T-helper 2 cell treated with Interferon-gamma antibody and Interleukin-4, amounts not matched to agents 5 μg/mL and 100 μg/mL, for 36 hours (primary cell): ENCODE measurements at places on chromosomes 6 and 20.

DNA sequence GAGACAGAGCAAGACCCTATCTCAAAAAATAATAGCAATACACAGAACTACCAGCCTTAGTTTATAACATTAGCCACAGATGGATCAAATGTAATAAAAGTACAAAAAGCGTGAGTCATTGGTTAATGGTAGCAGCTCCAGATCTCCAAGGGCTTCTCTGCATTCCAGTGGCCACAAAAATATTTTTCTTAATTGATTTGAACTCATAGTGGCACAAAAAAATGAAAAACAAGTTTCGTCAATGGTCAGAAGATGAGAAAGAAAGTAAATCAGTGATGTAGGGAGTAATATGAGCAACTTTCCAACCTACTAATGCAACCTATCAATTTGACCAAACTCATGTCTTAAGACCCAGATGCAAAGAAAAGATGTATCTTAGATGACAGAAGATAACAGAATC is 79.6 kb downstream of the CEP57L1 start:
- H3K36me3 ChIP-seq = no peaks in the 10 kb centered on the region
- no peaks in the 10 kb centered on the region for H3K4me1 ChIP-seq
- H3K4me3 ChIP-seq = no peak overlapping the region
- no peak for DNase-seq
- H3K27me3 ChIP-seq = peaks cover 33% of the 10 kb centered on the region

- no peak overlapping the region for H3K27ac ChIP-seq
- H3K4me3 ChIP-seq = no peak overlapping the region
- H3K4me1 ChIP-seq = no peaks in the 10 kb centered on the region
- H3K27me3 ChIP-seq = no peaks in the 10 kb centered on the region
Observed at GRCh38 chr6:109799129-109799528, 108.0 kb downstream of the FIG4 start.

DNA sequence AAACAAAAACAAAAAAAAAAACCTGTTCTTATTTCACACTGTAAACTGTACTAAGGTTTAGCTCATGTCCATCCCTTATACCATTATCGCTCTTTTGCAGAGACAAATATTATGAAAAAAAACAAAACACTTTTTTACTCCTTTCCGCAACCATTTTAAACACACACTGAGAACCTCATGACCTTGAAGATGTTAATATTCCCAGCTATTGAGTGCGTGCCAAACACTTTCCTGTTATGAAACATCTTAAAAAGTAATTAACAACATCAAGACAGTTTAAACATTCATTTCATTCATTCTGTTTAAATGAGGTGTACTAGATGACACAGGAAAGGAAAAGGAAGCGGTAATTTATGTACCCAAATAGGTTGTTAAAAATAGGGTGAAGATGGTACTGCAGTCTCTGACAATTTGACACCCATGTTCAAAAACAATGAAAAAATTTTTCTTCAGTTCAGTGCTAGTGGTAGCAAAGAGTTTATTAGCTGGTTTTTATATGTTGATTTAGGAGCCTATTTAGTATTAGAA is 3.9 kb upstream of the ARHGAP18 start:
- no peak overlapping the region for H3K27ac ChIP-seq
- no peaks in the 10 kb centered on the region for H3K27me3 ChIP-seq
- H3K4me3 ChIP-seq = no peak overlapping the region
- DNase-seq = no peak

GRCh38 chr6:40957616-40958492 is 81.2 kb downstream of the UNC5CL start:
- H3K4me1 ChIP-seq = peaks cover 8% of the 10 kb centered on the region
- H3K4me3 ChIP-seq = no peak overlapping the region
- peaks cover 13% of the 10 kb centered on the region for H3K27me3 ChIP-seq
- no peak overlapping the region for H3K27ac ChIP-seq
- no peak for DNase-seq

- peak; percentile 15 for DNase-seq
- H3K27ac ChIP-seq = no peak overlapping the region
- no peaks in the 10 kb centered on the region for H3K36me3 ChIP-seq
- H3K27me3 ChIP-seq = no peaks in the 10 kb centered on the region
- H3K4me3 ChIP-seq = no peak overlapping the region
- H3K4me1 ChIP-seq = peaks cover 11% of the 10 kb centered on the region
Observed at GRCh38 chr6:134398453-134398852, 80.5 kb upstream of the SGK1 start.

GRCh38 chr20:62165762-62166399 is 16.9 kb upstream of the MTG2 start:
- peaks cover 17% of the 10 kb centered on the region for H3K36me3 ChIP-seq
- no peaks in the 10 kb centered on the region for H3K27me3 ChIP-seq
- no peak for DNase-seq
- no peak overlapping the region for H3K4me3 ChIP-seq

DNA sequence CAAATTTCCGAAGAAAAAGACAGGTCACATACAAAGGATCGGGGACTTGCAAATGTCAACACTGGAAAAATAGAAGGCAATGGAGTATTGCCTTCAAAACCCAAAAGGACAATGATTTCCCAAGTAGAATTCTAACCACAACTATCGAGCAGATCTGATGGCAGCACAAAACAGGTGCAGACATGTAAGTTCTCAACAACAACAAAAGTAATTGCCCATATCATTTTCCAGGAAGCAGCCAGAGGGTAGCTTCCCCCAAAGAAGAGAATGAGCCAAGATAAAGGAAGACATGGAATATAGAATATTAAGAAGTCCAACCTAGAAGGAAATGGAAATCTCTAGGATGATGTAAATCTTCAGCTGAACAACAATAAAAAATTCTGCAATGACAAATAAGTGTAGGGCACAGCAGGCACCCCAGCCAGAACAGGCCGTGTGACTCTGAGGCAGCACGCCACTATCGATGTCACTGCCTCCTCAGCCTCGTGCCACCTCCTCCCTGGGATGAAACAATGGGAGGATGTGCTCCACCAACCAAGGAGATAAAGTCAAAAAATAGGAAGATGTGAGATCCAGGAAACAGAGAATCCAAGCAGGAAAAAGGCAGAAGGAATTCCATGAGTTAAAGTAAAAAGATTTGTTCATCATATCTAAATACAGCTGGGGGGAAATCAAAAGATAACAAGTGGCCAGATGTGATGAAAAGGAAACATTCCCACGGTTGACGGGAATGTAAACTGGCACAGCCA is 34.1 kb downstream of the SERPINB1 start:
- peaks cover 11% of the 10 kb centered on the region for H3K4me1 ChIP-seq
- DNase-seq = no peak
- no peaks in the 10 kb centered on the region for H3K27me3 ChIP-seq
- H3K27ac ChIP-seq = no peak overlapping the region
- H3K4me3 ChIP-seq = no peak overlapping the region
- no peaks in the 10 kb centered on the region for H3K36me3 ChIP-seq

DNA sequence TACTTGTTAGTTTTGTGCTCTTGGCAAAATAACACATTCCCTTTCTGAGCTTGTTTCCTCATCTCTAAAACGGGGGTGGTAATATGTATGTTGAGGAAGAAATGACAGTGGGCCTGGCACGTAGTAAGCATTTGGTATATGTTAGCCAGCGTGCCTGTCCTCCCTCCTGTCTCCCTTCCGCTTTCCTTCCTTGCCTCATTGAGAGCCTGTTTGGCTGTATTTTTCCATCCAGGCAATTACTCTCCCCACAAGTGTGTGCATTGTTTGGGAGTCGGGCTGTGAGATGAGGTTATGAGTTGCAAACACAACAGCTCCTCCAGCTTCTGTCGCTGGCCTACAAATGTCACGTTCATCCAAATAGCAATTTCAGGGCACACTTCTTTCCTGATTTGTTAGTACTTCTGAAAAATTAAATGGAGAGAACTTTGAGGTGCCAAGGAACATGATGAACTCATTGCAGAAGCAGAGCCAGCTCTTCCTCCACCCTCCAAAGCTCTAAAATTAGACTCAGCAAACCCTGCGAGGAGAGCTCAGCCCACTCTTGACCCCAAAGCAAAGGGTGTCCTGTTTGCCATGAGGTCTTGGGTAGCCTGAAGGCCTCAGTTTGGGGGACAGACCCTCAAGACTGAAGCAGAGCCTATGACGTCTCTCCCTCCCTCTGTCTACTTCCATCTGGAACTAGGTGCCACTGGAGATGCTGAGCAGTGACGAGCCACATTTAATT is 50.7 kb upstream of the TOX2 start:
- no peak overlapping the region for H3K4me3 ChIP-seq

DNA sequence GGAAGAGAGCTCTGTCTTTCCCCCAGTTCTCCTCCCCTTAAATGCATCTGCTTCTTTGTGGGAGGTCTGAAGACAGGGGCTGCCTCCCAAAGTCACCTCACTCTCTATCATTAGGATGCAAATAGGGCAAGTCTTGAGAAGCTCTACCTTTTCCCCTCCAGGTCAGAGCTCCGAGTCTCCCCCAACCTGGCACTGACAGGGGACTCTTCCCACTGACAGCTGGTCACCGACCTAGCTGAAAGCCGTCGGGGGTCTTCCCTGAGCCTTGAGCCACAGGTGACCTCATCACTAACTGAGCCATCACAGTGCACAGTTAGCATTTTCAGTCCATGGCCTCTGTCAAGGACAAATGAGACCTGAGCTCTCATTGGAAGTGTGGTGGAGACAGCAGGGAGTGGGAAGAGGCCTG is 386.7 kb downstream of the HACE1 start:
- no peak overlapping the region for H3K27ac ChIP-seq
- H3K27me3 ChIP-seq = no peaks in the 10 kb centered on the region
- no peaks in the 10 kb centered on the region for H3K36me3 ChIP-seq
- no peaks in the 10 kb centered on the region for H3K4me1 ChIP-seq

DNA sequence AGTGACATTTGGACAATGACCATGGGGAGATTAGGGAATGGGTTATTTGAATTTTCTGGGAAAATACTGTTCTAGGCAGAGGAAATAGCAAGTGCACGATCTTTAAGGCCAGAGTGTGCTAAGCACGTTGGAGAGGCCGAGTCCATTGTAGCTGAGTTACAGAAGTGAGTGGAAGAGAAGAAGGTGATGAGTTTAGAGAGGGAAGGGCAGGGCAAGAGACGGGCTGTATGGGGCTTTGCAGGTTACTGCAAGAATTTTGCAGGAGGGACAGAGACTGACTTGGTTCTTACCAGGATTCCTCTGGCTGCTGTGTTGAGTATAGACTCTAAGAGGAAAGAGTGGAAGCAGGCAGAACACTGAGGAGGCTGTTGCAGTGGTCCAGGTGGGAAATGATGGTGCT is 1.1 kb upstream of the NCOA3 start:
- H3K4me3 ChIP-seq = peak overlapping the region; percentile 99
- peaks cover 14% of the 10 kb centered on the region for H3K36me3 ChIP-seq
- H3K27ac ChIP-seq = peak overlapping the region; percentile 96
- no peak for DNase-seq
- H3K27me3 ChIP-seq = no peaks in the 10 kb centered on the region
